ENCODE measurements at places on chromosomes 11 and 22.
A peak's percentile ranks its signal among the peaks of the same experiment; 100 is the strongest.

DNA sequence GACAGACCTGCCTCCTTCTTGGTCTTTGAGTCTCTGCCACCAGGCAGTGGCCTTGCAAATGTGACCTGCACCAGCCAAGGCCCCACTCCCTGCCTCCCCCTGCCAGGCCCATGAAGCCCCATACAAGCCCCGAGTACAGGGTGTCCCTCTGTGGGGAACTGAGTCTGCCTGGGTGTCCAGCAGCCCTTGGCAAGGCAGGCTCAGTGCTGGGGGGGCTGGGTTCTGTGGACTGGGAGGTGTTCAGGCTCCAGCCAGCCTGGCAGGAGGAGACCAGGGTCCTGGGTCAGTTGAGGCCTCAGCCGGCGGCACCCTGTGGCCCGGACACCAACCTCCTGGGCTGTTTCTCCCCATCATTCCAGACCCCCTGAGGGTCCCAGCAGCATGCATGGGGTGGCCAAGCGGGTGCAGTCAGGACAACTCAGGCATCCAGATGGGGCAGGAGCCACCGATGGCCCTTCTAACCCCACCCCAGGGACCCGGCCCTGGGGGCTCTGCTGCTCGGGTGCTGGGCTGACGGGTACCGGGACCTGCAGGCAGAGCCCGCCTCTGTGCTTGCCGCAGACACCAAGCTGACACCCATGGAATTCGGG, 5.7 kb downstream of the MUC5AC start:
- DNase-seq: peak; percentile 43

GRCh38 chr22:43957871-43958270, 2.6 kb downstream of the SAMM50 start:
- no peak for DNase-seq

DNA sequence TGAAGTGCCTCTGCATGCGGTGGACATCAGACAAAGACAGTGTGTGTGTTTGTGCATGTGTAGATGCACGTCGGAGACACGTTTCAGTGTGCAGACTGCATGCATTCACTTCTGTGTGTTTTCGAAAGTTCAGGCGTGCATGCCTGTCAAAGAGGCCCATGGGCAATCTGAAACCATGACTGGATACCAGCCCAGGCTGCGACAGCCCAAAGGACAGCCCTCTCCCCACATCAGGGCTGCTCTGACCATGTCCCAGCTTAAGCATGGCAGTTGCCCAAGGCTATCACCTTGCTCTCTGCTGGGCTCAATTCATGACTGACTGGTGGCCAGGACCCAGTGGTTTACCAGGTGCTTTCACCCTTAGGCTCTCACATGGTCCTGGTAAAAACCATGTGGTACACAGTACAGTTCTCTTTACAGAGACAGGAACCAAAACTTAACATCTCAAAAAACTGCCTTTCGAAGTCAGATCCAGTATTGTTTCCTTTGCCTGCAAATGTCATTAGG, 423.7 kb upstream of the CADM1 start:
- DNase-seq: no peak

- no peak for DNase-seq
These were observed 45.6 kb downstream of the ARFGAP3 start for GRCh38 chr22:42811459-42811858.

DNA sequence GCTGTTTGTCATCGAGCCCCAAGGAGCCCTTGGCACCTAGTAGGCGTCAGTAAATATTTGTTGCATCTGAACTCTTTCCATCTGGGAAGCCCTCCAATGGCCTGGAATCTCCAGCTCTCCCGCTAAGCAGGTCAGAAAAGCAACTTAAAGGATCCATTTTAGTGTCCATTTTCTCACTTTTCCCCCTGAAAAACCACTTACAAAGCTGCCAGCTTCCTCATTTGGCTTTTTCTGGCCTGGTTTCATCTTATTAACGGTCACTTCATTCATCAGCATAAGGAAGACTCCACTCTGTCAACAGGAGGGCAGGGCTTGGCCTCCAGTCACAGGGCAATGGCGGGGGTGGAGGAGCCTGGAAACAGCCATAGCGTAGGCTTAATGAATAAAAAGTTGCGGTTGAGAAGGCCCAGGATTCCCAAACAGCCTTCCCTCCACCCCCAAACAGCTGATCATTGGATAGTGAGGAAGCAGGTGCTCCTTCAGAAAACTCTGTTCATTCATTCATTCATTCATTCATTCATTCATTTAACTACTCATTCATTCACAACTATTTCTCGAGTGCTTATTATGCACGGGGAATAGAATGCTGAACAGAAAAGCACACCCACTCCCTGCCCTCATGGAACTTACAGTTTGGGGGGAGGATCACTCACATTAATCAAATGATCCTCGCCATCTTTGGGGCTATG, 104.5 kb upstream of the RCN1 start:
- no peak for DNase-seq

GRCh38 chr11:86678296-86678695, 5.9 kb upstream of the ME3 start:
- DNase-seq: no peak

- DNase-seq: no peak
These were observed 714.7 kb upstream of the TENM4 start for GRCh38 chr11:80155412-80156017.

- DNase-seq: no peak
These were observed 2.4 kb upstream of the SLCO2B1 start for GRCh38 chr11:75148436-75148983.

DNA sequence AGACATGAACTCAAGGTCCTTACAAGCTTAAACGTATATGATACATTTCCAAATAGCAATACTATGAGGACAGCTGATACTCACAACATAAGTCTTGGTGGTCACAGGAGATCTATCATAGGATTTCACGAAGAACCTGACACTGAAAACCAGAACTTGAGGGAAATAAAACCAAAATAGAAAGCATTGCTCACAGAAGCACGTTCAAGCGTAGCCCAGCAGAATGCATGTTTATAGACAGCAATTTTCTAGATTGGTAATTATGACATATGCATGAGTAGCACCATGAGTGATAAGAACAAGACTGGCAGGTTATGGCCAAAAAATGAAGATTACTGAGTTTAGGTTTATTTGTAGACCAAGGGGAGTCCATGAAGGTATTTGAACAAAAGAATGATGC, 243.5 kb downstream of the ETS1 start:
- DNase-seq: no peak
